ENCODE measurements at places on chromosomes 2 and 18.

GRCh38 chr18:43590182-43590903 lies 313.1 kb upstream of the SYT4 start:
- no peak for DNase-seq

DNA sequence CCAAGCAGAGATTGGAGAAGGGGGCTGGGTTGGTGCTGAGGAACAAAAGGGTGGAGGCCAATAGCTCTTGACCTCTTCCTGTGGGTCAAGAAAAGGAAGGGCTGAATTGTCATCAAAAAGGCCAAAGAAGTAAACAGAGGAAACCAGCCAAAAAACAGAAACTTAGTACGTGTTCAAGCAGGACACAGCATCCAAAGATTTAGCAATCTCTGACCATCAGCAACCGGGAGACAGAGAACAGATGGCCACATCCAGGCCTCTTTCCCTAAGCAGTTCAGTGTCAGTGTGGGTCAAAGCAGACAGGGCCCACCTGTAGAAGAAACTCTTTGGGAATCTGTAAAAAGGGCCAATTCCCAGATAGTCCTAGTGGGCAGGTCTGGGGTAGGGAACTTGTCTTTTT lies 2.9 kb downstream of the DNPEP start:
- no peak for DNase-seq

DNA sequence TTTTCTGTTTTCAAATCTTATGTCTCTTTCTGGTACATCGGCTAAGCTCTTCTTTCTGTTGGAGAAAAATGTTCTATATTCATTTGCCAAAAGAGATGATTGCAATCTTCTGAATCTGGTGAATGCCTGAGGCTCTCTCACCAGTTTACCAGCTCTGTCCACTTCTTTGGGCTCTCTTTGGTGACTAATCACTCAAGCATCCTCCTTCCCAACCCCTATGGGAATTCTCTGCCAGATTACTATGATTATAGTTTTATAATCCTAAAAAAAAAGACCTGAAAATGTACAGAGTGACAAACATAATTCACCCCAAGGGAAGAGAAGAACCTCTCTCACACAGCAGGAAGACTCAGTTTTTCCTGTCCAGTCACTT lies 187.3 kb downstream of the CAMKMT start:
- DNase-seq, result no peak

DNA sequence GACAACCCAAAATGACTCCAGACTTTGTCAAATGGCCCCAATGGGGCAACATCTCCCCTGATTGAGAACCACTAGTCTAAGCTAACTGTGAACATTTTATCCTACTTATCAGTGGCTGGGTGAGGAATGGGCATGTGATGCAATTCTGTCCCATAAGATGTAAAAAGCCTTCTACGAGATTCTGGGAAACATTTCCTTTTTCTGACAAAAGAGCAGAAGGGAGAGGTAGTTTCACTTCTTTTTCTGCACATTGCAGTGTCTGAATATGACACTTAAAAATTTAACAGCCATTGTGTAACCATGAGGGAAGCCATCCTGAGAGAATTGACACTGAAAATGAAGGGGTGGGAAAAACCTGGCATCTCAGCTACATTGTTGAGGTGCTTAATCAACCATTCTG lies 17.3 kb upstream of the MARCHF4 start:
- no peak for DNase-seq

GRCh38 chr2:10159581-10160131 lies 37.1 kb downstream of the RRM2 start:
- DNase-seq, result no peak

GRCh38 chr2:53490659-53491058 lies 276.9 kb upstream of the CHAC2 start:
- peak; percentile 40 for DNase-seq

- no peak for DNase-seq
These were observed 44.8 kb upstream of the ANKRD62 start for GRCh38 chr18:12048827-12049175.

- DNase-seq, result no peak
These were observed 116.8 kb downstream of the CLIP4 start for GRCh38 chr2:29232041-29232440.

- DNase-seq, result no peak
These were observed 13.7 kb downstream of the RND3 start for GRCh38 chr2:150473767-150474166.

GRCh38 chr2:237306787-237307170 lies 107.2 kb downstream of the COL6A3 start:
- no peak for DNase-seq

GRCh38 chr2:170813611-170814532 lies 2.8 kb upstream of the GAD1 start:
- DNase-seq, result no peak

- DNase-seq, result no peak
These were observed 15.0 kb downstream of the KCNJ13 start for GRCh38 chr2:232761301-232761907.

DNA sequence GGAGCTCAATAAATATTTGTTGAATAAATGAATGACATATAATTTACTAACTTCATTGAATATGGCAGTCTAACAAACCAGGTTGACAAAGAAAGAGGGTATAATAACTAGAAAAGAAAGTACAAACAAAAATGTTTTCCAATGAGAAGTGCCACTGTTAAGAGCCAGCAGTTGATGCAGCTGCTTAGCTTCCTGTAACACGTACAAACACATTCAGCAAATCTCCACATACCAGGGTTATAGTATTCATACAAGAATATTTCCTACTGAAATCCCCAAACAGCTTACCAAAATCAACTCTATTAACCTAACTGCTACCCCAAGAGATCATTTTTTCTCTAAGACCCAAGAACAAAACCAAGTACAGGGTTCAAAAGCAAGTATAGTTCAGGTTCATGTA lies 77.7 kb downstream of the THADA start:
- no peak for DNase-seq

GRCh38 chr2:42877511-42877910 lies 85.1 kb upstream of the HAAO start:
- no peak for DNase-seq

DNA sequence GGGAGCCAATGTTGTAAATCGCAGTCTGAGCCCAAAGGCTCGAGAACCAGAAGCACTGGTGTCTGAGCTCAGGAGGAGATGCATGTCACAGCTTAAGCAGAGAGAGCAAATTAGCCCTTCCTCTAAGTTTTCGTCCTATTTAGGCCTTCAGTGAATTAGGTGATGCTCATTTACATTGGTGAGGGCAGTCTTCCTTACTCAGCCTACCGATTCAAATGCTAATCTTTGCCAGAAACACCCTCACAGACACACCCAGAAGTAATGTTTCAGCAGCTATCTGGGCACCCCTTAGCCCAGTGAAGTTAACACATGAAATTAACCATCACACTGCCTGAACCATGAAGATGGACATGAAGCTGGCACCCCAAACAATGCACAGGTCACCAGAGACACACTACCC lies 385.1 kb downstream of the STK39 start:
- no peak for DNase-seq

- DNase-seq, result no peak
These were observed 212.9 kb downstream of the MTX2 start for GRCh38 chr2:176482107-176482506.

GRCh38 chr2:180573951-180574350 lies 406.5 kb upstream of the UBE2E3 start:
- no peak for DNase-seq

DNA sequence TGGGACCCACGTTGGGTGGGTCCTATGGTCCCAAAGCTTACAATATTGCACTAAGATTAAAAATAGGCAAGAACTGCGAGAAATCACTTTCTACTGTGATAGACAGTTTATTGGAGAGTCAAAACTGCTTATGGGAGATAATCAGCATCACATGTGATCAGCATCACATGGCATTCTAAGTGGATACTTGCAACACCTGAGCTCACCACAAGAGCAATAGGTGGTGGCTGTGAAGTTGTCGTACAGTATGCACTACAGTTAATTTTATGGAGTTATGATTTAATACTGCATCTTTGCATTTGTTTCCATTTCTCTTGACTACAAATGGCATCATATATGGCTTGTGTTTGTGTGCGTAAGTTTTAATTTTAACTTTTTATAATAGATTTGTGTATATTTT lies 11.6 kb downstream of the PNO1 start:
- no peak for DNase-seq

Measured in NCI-H1417 (cell line).